HFFc6 (cell line): ENCODE measurements at places on chromosomes 5 and 9. TPM values are rescaled to one million over a fixed set of nuclear protein-coding genes. Genes with fewer than 3 reads are reported as not detected.

Gene ABHD17B
- total RNA-seq, result 14.2 to 16.7 TPM (median 16.3 TPM) in 3 replicates

Gene COL15A1
- total RNA-seq, result 0.21 to 0.50 TPM (median 0.40 TPM) in 3 replicates

Gene CYSRT1
- total RNA-seq, result 0.69 to 1.5 TPM (median 1.1 TPM) in 3 replicates

Gene ANKRD20A1
- not detected in 3 replicates for total RNA-seq

Gene HTR1A
- total RNA-seq, result not detected in 3 replicates

Gene ADGRD2
- not detected in 3 replicates for total RNA-seq

Gene CCL27
- 0.54 TPM in 1 of 3 replicates, not detected in the others for total RNA-seq

Gene DNAH5
- 1.2 to 1.4 TPM (median 1.3 TPM) in 3 replicates for total RNA-seq

DNA sequence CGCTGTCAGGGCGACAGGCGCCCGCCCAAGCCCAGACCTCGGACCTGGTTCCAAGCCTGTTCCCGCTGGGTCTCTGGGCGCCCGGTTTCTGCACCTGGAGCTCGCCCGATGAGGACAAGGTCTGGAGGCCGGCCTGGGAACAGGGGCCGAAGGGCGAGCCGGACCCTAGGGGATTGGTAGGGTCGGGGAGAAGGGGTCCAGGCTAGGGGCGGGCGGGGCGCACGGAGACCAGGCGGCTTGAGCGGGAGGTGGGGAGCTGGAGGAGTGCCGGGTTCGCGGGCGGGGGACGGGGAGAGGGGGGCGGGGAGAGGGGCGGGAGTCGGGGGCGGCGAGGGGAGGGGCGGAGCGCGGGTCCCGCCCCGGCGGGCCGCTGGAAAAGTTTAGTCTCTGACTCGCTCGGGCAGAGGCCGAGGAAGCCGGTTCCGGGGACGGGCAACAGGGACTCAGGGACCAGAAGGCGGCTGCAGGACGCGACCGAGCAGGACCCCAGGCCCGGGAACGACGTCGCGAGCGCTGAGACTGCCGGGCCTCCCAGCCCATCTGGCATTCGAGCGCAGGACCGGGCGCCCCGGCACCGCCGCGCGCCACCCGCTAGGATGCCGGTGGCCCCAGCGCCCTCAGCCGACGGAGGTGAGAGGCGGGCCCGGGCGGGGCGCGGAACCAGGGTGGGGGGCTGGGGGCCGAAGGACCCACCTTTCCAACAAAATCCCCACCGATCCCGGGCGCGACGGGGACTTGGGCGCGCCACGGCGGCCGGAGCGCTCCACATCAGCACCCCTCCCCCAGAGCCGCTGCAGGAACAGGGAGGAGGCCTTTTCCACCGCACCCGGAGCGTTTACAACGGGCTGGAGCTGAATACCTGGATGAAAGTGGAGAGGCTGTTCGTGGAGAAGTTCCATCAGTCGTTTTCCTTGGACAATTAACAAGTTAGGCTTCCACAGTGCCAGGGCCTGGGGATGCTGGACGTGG is at the start of gene S1PR3:
S1PR3 (plus strand) TSS at position 403 of the 969 bp plus-strand sequence. CDS start 9,733 bp downstream, outside the sequence.
- H3K27me3 ChIP-seq, result no peaks in the 10 kb centered on the region; the same call in 1 of the 2 replicates
- H3K4me3 ChIP-seq, result peak within 1 kb of the TSS; percentile 98
- peak within 1 kb of the TSS; percentile 72; the same call in 1 of the 2 replicates for H3K27ac ChIP-seq
- H3K4me1 ChIP-seq, result peaks cover 63% of the 10 kb centered on the region
- DNase-seq, result no peak

GRCh38 chr5:177133853-177134696 is 502 bp downstream of the NSD1 start:
- peak overlapping the region; percentile 86 for H3K27ac ChIP-seq
- peaks cover 58% of the 10 kb centered on the region for H3K4me1 ChIP-seq
- H3K4me3 ChIP-seq, result peak overlapping the region; percentile 90
- H3K36me3 ChIP-seq, result peaks cover 24% of the 10 kb centered on the region
- DNase-seq, result no peak

DNA sequence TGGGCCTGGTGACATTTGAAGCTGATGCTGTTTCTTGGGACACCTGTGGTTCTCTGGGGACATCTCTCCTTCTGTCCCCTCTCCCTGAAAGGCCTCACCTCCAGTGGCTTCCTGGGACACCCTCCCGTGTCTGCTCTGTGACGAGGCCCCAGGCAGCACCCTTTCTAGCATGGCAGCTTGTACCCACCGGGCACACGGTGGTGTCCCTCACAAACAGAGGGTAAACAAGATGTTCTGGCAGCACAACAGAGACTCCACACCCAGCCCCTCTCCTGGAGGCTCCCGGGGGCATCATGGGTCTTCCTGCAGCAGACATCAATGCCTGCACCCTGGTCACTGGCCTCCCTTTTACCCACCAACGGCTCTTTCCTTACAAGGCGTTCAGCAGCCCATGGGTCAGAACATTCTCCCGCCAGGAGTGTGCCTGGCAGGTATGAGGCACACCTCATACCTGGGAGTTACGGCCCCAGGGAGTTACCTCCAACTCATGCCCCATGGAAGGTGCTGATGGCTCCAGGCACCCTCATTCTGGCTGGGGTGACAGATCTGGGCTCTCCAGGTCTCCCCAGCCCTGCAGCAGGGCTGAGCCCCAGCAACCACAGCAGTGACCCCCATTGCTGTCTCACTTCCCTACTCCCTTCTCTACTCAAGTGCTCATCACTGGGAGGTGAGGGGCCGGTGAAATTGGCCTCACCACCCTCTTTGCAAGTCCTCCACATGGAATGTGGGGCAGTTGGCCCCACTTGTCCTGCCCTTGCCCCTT is 51.1 kb downstream of the BARX1 start:
- no peak overlapping the region for H3K4me3 ChIP-seq
- DNase-seq, result no peak
- peaks cover 4% of the 10 kb centered on the region; the same call in 1 of the 2 replicates for H3K36me3 ChIP-seq
- no peak overlapping the region for H3K27ac ChIP-seq

DNA sequence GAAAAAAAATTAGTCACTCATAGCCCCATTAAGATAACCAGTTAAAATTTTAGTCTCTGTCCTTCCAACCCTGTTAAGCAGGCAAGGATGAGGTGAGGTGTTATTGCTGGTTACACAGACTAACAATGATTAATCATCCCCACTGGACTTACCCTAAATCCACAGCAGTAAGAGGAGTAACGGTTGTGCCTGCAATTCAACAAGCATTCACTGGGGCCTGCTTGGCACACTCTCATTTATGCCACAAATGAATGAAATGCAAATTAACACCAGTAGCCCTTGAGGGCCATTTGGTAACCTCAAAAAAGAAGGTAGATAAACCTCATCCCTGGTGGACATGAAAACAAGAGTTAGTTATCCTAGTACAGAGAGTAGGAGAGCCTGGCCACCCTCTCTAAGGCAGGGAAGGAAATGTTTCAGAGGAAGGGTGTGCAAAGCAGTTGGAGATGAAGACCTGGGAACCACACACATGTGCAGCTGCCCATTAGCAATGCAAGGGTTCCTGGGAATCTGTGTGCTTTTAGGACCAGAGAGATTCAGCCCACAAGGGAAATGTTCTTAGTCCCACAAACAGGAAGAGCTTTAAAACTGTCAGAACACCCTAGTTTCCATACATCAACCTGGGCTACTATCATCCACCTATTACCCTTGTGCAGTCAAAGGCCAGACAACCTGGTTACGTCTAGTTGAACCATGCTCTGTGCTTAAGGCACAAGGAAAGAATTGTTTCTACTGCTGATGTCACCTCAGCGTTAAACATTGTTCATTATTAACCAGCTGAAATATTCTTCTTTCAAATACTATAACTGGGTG is 7.7 kb downstream of the LHFPL2 start:
- H3K36me3 ChIP-seq, result peaks cover 20% of the 10 kb centered on the region
- peak; percentile 41 for DNase-seq
- peaks cover 1% of the 10 kb centered on the region for H3K27me3 ChIP-seq

DNA sequence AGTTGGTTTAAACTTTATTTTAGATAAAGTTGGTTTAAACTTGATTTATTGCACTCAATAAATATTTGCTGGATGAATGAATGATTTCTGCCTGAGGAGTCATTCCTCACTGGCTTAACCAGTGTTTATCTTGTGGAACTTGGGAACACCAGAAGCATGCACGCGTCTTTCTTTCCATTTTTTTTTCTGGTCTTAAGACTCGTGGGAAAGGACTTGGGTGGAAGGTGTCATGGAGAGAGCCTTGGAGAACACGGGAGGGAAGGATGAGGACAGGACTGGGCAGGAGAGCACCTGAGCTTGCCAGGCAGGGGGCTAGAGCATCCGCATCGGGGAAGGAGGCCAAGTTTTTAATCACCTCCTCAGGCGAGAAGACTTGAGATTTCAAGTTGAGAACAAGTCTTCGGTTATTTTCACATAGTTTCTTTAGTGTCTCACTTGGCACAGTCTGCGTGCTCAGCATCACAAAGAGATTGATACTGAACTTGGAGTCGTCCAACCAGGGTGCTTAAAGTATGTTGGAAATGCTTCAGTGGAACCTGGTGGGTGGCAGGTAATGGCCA is 144.2 kb downstream of the PDZD2 start:
- no peak for DNase-seq
- H3K27me3 ChIP-seq, result peaks cover 24% of the 10 kb centered on the region
- H3K36me3 ChIP-seq, result no peaks in the 10 kb centered on the region

- no peak overlapping the region for H3K27ac ChIP-seq
- 0 out of 2 replicates have a peak, but pooled peaks cover 6% of the 10 kb centered on the region for H3K4me1 ChIP-seq
- DNase-seq, result no peak
- H3K4me3 ChIP-seq, result no peak overlapping the region
Observed at GRCh38 chr9:136760424-136760823, 2.4 kb upstream of the LCN8 start.

DNA sequence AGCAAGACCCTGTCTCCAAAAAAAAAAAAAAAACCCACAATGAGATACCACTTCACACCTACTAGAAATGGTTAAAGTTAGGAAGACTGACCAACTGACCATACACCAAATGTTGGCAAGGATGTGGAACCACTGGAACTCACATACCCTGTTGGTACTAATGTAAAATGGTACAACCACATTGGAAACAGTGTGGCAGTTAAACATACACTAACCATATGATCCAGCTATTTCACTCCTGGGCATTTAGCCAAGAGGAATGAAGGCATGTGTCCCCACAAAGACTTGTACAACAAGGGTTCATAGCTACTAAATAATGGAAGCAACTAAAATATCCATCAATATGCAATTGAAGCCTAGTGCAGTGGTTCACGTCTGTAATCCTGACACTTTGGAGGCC is 21.3 kb downstream of the NAIF1 start:
- no peak overlapping the region for H3K27ac ChIP-seq
- peaks cover 10% of the 10 kb centered on the region; the same call in 1 of the 2 replicates for H3K27me3 ChIP-seq
- no peak overlapping the region for H3K4me3 ChIP-seq
- H3K36me3 ChIP-seq, result no peaks in the 10 kb centered on the region
- no peak for DNase-seq

DNA sequence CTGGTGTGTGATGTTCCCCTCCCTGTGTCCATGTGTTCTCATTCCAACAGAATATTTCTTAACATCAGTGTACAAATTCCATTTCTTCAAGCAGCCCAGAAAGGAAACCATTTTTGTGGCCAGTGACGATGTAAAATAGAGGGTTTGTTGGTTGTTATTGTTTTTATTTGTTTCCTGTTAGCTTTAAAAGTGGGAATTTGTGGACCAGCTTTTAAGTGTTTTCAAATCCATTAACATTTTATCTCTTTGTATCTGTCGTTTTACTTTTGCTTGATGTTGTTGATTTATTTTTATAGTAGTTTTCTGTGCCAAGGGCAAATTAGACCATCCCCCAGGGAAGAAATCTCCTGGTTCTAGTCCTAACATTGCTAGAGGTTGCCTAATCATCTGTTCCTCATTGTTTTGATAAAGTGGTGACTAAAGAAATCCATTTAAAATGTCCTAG is 100.0 kb downstream of the GDNF start:
- no peaks in the 10 kb centered on the region; the same call in 1 of the 2 replicates for H3K27me3 ChIP-seq
- peaks cover 63% of the 10 kb centered on the region for H3K4me1 ChIP-seq
- DNase-seq, result peak; percentile 52
- peak overlapping the region; percentile 68 for H3K4me3 ChIP-seq
- H3K27ac ChIP-seq, result peak overlapping the region; percentile 86

DNA sequence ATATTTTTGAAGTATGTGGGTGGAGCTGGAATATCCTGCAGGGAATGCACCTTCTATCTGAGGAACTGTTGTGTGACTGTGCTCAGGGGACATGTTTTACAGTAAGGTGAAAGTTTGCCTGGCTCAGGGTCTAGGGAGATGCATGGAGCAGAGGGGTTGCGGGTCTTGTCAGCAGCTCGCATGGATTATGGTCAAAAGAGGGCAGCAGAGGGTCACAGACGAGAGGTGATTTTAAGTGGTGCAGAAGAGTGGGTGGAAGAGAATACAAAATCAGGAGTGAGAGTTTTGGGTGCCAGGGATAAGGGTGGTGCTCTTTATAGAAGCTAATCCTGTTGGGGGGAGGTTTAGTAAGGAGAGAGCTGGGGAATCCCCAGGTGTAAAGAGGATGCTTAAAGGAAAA is 53.5 kb upstream of the GRIN3A start:
- H3K27ac ChIP-seq, result no peak overlapping the region
- no peak overlapping the region for H3K4me3 ChIP-seq
- no peak for DNase-seq

- H3K27ac ChIP-seq, result no peak overlapping the region
- H3K36me3 ChIP-seq, result peaks cover 4% of the 10 kb centered on the region; the same call in 1 of the 2 replicates
- H3K4me1 ChIP-seq, result peaks cover 7% of the 10 kb centered on the region
- no peak for DNase-seq
Observed at GRCh38 chr5:169243651-169244422, 57.1 kb downstream of the SLIT3 start.

GRCh38 chr9:81798606-81799005 is 109.3 kb upstream of the TLE1 start:
- no peaks in the 10 kb centered on the region; the same call in none of the 2 replicates for H3K27me3 ChIP-seq
- H3K4me1 ChIP-seq, result peaks cover 30% of the 10 kb centered on the region
- H3K4me3 ChIP-seq, result no peak overlapping the region
- H3K36me3 ChIP-seq, result no peaks in the 10 kb centered on the region
- H3K27ac ChIP-seq, result no peak overlapping the region
- DNase-seq, result no peak

GRCh38 chr5:116370886-116371285 is 203.7 kb downstream of the SEMA6A start:
- H3K27ac ChIP-seq, result no peak overlapping the region
- no peak overlapping the region for H3K4me3 ChIP-seq
- no peaks in the 10 kb centered on the region for H3K27me3 ChIP-seq

- H3K27me3 ChIP-seq, result no peaks in the 10 kb centered on the region
- peaks cover 20% of the 10 kb centered on the region for H3K4me1 ChIP-seq
Observed at GRCh38 chr5:41808294-41808693, 61.9 kb downstream of the OXCT1 start.

GRCh38 chr9:84819491-84819991 is 150.0 kb downstream of the NTRK2 start:
- H3K36me3 ChIP-seq, result no peaks in the 10 kb centered on the region; the same call in 1 of the 2 replicates
- no peak overlapping the region for H3K4me3 ChIP-seq
- DNase-seq, result no peak

GRCh38 chr5:178108446-178108845 is 4.9 kb upstream of the N4BP3 start:
- no peak overlapping the region for H3K4me3 ChIP-seq
- DNase-seq, result no peak
- no peak overlapping the region for H3K27ac ChIP-seq
- H3K27me3 ChIP-seq, result peaks cover 27% of the 10 kb centered on the region
- H3K4me1 ChIP-seq, result no peaks in the 10 kb centered on the region
